Cardiac septum (tissue), 1 donor: ENCODE measurements at places on chromosomes 5 and 9.

DNA sequence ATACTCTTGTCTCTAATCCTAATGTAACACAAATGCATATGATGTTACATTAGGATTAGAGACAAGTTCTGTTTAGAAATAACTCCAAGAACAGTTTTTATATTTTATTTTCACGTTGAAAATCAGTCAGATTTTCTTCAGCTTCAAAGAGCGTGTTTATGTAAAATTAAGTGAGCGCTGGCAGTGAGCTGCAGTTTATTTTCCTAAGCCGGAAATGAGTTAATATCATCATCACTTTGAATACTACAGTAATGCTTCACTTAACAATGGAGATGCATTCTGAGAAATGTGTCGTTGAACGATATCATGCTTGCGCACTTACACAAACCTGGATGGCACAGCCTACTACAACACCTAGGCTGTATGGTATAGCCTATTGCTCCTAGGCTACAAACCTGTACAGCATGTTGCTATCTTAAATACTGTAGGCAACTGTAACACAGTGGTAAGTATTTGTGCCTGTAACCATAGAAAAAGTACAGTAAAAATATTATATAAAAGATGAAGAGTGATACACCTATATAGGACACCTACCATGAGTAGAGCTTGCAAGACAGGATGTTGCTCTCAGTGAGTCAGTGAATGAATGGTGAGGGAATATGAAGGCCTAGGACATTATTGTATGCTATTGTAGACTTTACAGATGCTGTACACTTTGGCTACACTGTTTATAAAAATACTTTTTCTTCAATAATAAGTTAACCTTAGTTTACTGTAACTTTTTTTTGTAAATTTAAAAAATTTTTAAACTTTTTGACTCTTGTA, 65.9 kb upstream of the C5orf46 start:
- no peak for DNase-seq

DNA sequence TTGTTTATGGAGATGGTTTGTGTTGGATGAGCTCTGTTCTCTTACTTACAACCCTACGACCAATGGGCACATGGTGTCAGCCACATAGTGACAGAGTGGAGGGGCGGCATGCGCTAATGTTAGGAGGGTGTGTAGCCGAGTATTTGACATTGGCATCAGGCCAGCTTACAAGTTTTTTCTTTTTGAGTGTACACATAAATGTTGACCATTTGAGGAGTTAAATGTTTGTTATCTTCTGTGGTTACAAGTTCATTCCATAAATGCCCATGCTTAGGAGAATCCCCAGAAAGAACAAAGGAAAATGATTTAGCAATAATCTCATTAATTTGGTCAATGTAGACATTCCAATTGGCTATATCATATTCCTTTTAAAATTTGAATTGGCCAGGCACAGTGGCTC, 180.1 kb upstream of the ELL2 start:
- DNase-seq = no peak

- DNase-seq = no peak
These were observed 20.0 kb downstream of the KIAA1191 start for GRCh38 chr5:176341325-176342157.

GRCh38 chr5:79172269-79172668, 60.7 kb downstream of the BHMT start:
- DNase-seq = no peak
